ENCODE measurements at places on chromosomes 6 and 20.

DNA sequence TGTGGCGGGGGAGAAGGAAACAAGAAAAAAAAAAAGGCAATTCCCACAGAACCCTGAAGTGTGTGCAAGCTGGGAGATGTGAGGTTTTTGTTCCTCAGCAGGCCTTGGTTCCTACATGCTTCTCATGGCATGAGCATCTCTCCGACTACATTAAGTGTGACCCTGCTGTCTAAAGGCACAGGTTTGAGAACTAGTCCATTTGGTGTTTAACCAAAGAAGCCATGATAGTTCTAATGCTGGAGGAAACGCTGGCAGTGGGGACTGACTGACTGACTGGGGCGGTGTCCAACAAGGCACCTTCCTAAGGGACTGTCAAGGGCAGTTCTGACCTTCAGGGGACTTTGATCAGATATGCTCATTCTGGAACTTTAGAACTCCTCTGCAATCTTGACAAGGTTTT, 3.8 kb downstream of the TXNDC5 start:
- no peak for DNase-seq

DNA sequence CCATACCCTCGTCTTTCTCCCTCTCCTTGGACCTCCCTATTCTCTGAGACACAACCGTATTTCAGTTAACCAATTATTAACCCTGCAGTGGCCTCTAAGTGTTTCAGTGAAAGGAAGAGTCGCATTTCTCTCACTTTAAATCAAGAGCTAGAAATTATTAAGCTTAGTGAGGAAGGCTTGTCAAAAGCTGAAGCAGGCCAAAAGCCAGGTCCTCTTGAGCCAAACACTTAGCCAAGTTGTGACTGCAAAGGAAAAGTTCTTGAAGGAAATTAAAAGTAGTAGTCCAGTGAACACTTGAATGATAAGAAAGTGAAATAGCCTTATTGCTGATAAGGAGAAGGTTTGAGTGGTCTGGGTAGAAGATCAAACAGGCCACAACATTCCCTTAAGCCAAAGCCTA, 58.3 kb downstream of the SNX9 start:
- DNase-seq: no peak

DNA sequence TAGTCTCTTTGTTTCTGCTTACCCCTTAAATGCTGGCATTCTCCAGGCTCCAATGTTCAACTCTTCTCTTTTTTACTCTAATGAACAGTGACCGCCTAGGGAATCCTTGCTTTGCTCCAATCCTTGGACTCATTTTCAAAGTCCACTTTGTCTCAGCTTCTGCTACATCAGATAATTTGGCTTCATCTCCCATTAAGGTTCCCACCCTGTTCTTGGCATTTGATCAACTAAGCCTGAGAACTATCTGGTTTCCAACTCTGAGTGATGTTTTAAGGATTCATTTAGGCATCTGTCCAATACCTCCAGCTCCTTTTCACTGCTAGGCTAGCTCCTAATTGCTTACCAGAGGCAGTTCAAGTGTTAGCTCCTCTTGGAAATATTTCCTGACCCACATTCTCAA, 64.9 kb downstream of the ME1 start:
- DNase-seq: peak; percentile 21

DNA sequence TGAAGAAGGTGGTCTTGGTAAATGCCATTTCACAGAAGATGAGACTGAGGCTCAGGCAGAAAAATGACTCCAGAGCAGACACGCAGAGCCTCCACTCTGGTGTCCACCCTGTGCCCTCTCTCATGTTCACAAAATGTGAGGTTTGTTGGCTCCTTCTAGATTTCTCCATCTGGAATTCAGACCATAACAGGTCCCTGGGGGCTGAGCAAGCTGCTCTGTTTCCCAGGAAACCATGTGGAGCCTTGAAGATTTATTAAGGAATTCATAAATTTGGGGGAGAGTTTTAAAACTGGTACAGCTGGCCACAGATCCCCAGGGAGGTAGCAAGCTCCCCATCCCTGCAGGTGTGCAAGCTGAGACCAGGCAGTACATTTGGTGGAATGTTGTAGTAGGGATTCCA, 38.8 kb upstream of the SIRPA start:
- DNase-seq: peak; percentile 45

- DNase-seq: no peak
Observed at GRCh38 chr6:44495036-44495901, 107.8 kb downstream of the CDC5L start.
